ENCODE measurements at places on chromosomes 12 and 14.

GRCh38 chr12:47209014-47209413 is 129.3 kb upstream of the AMIGO2 start:
- DNase-seq = no peak

- no peak for DNase-seq
Measured at GRCh38 chr12:107568718-107569117, 116.9 kb upstream of the PWP1 start.

GRCh38 chr14:89956661-89957009 is 908 bp downstream of the TDP1 start:
- DNase-seq = no peak

GRCh38 chr12:106051853-106052531 is 86.8 kb downstream of the NUAK1 start:
- no peak for DNase-seq

GRCh38 chr14:63855281-63855680 is 2.5 kb downstream of the SYNE2 start:
- DNase-seq = no peak

DNA sequence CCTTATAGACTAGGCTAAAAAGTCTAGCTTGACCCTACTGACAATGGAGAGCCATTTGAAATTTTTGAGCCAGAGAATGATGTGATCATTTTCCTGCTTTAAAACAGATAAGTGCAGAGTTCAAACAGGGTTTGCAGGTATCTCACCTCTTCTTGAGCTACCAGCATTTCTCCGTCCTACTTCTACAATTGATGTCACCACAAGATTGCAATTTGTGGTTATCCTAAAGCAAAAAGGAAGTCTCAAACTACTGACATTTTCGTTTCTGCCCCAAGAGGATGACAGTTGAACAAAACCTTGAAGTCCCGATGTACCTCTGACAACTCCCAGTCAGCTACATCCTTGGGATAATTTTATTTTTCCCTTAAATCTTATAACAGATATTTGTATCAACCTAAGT is 86.7 kb downstream of the PTGER2 start:
- DNase-seq = no peak

DNA sequence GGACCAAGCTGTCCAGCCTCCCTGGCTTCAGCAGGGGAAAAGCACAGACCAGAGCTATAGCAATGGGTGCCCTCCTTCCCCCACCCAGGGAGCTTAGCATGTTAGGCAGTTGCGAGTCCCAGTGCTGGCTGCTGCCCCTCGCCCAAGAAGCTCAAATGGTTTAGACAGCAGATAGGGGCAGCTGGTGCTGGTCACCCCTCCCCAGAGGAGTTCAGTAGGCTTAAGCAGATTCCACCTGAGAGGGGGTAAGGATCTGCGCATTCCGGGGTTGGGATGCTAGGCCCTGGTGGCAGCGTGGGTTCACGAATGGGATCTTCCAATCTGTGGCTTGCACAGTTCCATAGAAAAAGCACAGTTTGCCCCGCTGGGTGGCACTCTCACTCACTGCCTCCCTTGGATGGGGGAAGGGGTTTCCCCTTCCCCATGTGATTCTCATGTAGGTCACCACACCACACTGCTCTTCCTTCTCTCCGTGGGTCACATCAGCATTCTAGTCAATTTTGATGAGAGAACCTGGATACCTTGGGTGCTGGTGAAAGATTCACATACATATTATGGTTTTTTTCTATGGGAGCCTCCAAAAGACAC is 665.6 kb downstream of the C12orf50 start:
- DNase-seq = no peak

DNA sequence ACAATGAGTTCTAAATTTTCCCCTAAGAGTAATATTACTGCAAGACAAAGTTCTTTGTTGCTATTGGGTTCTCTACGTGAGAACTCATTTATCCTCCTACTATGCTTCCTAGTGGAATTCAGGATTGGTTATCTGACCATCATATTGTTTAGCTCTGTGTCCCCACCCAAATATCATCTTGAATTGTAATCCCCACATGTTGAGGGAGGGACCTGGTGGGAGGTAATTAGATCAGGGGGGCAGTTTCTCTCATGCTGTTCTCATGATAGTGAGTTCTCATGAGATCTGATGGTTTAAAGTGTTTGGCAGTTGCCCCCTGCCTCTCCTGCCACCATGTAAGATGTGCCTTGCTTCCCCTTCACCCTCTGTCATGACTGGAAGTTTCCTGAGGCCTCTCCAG is 36.6 kb downstream of the GLIPR1L2 start:
- no peak for DNase-seq

- DNase-seq = no peak
Measured at GRCh38 chr14:30221546-30221945, 293.9 kb upstream of the PRKD1 start.

DNA sequence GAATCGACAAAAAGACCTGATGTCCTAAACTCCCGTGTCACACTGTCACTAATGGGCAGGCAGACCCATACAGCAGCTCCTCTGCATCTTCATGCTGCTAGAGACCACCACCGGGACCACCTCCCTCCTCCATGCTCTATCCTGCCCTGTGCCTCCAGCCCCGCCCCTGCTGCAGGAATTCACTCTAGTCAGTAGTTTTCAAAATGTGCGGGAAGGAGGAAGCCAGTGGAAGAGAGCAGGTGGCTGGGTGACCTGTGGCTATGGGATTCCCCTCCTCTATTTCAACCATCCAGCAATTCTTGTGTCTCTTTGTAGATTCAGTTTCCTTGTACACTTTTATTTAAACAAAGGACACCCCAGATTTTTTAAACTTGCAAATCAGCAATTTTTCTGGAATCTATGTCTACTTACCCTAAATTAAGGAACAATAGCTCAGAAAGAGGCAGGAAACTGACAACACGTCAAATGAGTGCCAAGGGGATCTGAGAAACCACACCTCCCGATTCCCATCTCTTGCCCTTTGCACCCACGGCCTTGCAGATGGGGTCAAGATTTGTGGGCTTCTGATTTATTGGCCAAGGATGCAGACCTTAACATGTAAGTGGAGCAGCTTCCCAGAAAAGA is 20.4 kb upstream of the MAP1LC3B2 start:
- DNase-seq = no peak

- DNase-seq = no peak
Measured at GRCh38 chr12:86948851-86949250, 692.7 kb upstream of the MGAT4C start.

DNA sequence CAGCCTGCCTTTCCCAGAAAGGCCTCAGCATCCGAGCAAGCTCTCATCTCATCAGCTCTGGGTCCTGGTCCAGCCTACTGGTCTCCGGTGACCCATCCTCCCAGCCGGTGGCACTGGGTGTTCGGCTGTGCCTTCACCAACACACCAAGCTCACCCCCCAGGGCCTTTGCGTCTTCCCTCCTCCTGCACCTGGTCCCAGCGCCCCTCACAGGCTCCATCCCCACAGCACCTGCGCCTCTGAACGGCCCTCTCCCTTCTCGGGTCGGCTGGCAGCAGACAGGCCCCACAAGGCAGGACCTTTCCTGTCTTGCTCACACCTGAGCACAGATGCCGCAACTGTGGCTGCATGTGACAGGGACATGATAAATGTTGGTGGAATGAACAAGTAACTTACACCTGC is 13.1 kb downstream of the P2RX2 start:
- no peak for DNase-seq

DNA sequence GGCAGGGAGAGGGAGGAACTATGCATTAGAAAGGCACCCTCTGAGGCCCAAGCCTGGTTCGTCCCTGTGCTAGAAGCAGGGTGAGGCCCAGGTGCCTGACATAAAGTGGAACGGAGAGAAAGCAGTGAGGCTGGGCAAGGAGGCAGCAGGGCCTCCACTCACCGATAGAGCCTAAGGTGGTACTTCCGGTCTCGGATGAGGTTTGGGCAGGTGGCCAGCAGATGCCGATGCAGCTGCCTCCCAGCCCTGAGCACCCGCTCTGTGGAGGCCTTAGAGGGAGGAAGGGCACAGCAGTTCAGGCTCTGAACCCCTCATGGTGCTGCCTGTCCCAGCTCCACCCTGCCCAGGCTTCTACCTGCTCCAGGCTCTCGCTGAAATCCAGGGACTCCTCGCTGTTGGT is 7.1 kb downstream of the RAPGEF3 start:
- DNase-seq = no peak

DNA sequence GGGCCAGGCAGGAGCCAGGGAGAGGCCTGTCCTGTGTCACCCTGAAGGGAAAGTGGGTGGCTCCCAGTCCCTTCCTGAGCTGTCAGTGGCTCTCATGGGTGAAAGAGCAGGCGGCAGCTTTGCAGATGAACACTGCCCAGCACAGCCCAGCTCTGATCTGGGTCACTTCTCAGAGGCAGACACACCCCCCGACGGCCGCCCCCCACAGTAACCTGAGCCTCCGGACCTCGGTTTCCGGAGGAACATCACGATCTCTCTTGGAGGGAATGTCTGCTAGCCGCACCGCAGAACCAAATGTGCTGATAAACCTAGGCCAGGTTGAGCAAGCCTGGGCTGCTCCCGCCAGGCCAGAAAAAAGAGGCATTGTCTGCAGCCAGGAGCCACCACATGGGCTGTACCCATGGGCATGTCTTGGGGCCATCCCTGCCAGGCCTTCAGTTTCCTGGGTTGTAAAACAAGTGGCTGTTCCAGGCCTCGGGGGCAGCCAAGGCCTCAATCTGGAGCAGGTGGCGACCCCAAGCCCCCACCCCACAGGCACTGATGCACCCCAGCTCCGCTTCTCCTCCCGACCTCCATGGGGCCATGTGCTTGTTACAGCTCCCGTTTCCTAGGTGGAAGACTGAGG is 57.6 kb downstream of the NCOR2 start:
- DNase-seq = no peak

GRCh38 chr14:81472096-81472800 is 61.4 kb downstream of the SEL1L start:
- DNase-seq = no peak

GRCh38 chr12:89838833-89839232 is 130.2 kb upstream of the ATP2B1 start:
- DNase-seq = no peak

GRCh38 chr12:110998165-110998564 is 77.8 kb upstream of the MYL2 start:
- no peak for DNase-seq

- no peak for DNase-seq
Measured at GRCh38 chr14:50599700-50600444, 39.9 kb downstream of the ATL1 start.

- DNase-seq = no peak
Measured at GRCh38 chr14:33949411-33949893, 1.4 kb downstream of the EGLN3 start.

DNA sequence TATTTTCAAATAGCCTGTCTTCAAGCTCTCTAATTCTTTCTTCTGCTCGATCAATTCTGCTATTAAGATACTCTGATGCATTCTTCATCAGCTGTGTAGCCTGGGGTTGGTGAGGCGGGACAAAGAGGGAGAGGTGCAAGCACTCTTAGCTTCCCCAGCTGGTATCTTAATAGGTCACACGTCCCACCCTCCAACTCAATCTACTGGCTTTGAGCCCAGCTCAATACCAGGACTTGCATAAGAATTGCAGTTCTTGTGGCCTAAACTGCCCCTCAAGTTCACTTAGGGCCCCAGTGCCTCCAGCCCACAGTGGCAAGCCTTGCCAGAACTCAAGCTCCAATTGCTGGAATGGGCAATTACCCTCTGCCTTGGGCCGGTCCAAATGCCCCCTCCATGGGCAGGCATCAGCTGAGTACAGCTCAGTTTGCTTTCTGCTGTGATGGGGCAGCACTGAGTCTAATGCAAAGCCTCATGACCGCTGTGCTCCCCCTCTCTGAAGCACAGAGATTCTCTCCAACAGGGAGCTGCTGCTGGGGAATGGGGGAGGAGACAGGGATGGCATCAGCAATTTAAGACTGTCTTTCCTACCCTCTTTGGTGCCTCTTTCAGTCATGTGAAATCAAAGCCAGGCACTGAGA is 5.6 kb upstream of the SPATA7 start:
- no peak for DNase-seq

GRCh38 chr12:51850081-51850964 is 1.8 kb upstream of the FIGNL2 start:
- DNase-seq = no peak

- no peak for DNase-seq
Measured at GRCh38 chr14:102049258-102050025, 37.4 kb downstream of the HSP90AA1 start.

DNA sequence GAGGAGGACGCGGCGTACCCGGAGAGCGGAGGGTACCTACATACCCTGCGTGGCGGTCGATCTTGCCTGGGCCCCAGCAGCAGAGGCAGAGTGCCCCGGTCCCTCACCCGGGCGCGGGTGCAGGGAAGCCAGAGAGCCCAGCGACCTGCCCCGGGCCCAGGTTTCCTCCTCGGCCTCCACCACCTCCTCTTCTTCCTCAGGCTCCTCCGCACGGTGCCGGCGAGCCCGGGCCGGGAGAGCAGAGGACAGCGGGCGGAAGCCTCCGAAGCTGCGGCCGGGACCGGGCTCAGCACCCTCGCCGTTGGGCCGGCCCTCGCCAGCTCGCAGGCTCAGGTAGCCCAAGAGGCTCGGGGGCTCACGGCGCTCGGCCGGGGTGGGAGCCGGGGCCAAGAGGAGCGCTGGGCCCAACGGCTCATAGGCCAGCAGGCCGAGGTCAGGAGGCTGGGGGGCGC is 6.6 kb downstream of the ZNF219 start:
- DNase-seq = no peak

GRCh38 chr14:95258754-95259593 is 60.7 kb downstream of the CLMN start:
- no peak for DNase-seq

DNA sequence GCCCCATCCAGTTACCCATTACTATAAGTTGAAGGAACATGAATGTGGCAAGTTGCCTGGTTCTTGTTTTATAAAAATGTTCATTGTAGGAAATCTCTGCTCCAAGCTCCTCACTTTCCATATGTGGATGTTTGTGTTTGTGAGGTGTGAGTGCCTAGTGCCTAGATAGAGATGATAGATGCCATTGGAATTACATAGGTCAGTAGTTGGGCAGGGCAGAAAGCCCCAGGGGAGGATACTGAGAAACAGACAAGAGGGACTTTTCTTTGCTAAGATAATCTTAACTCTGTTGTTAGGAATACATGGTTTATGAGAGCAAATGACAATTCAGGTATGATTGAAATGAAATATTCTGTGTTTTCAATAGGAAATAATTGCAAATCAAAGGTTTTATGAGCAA is 226.3 kb upstream of the GRIP1 start:
- no peak for DNase-seq

- no peak for DNase-seq
Measured at GRCh38 chr12:7981446-7981845, 45.5 kb upstream of the SLC2A3 start.

- no peak for DNase-seq
Measured at GRCh38 chr14:57323721-57324120, 55.0 kb downstream of the AP5M1 start.

DNA sequence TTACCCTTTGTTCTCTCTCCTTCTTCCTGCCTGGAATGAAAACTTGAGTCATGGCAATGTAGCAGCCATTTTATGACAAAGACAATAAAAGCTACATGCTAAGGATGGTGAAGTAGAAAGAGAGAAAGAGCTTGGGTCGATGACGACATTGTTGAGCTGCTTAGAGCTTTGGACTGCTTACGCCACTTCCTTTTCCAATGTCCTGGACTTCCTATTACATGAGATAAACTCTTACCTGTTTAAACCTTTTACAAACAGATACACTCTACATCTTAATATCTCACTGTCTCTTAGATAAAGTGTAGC is 70.1 kb downstream of the PEBP1 start:
- no peak for DNase-seq
